ENCODE measurements at places on chromosomes 6 and 20. TPM values are rescaled to one million over a fixed set of nuclear protein-coding genes. Genes with fewer than 3 reads are reported as not detected.
A peak's percentile ranks its signal among the peaks of the same experiment; 100 is the strongest.

Gene TTBK1
- 0.26 TPM for polyA plus RNA-seq

Gene PXMP4
- 9.0 TPM for polyA plus RNA-seq

Gene NFATC2
- 1.6 TPM for polyA plus RNA-seq

DNA sequence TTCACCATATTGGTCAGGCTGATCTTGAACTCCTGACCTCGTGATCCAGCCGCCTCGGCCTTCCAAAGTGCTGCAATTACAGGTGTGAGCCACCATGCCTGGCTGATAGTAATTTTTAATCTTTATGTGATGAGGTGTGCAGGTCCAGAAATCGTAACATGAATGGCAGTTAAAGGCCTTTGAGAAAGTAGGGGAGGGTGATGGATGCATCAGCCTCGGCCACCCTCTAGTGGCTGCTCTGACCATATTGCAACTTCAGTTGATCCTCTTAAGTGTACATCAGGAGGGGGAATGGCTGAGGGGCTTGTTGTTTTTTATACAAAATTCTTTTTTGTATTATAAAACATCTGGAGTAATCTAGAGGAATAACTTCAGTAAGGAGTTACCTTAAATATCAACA, 193.0 kb downstream of the ZFAND3 start:
- no peak for DNase-seq

DNA sequence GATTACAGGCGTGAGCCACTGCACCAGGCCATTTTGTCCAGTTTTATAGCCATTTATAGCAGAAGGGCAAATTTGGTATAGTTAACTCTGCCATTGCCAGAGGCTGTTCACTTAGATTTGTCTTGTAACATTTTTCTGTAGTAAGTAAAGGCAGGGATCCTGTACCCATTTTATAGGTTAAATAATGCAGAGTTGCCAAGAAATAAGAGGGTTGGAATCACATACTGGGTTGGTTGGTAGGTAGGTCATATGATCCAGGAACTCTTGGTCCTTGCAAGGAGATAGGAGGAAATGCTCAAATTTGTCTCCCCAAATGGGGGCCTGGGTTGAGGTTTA, 68.1 kb downstream of the SHLD1 start:
- DNase-seq, result no peak

GRCh38 chr6:87375315-87375714, 30.7 kb downstream of the C6orf163 start:
- DNase-seq, result no peak

- no peak for DNase-seq
Observed at GRCh38 chr6:1862411-1862810, 252.7 kb downstream of the FOXC1 start.

GRCh38 chr20:47876311-47877088, 91.2 kb upstream of the SULF2 start:
- no peak for DNase-seq

GRCh38 chr20:10448270-10449156, 13.4 kb downstream of the SLX4IP start:
- DNase-seq, result no peak

GRCh38 chr20:22698259-22698842, 114.0 kb upstream of the FOXA2 start:
- DNase-seq, result no peak

DNA sequence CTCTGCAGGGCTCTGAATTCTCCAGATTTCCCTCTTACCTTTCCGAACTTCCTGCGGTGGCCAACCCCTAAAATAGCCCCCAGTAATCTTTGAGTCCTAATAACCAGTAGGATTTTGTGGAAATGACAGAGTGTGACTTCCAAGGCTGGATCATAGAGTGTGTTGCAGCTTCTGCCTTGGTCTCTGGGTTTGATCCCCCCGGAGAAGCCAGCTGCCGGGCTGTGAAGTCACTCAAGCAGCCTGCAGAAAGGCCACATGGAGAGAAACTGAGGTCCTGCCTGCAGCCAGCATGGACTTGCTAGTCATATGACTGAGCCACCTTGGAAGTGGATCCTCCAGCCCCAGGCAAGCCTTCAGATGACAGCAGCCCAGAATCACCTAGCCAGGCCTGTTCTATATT, 46.3 kb upstream of the SCRT2 start:
- DNase-seq, result no peak

DNA sequence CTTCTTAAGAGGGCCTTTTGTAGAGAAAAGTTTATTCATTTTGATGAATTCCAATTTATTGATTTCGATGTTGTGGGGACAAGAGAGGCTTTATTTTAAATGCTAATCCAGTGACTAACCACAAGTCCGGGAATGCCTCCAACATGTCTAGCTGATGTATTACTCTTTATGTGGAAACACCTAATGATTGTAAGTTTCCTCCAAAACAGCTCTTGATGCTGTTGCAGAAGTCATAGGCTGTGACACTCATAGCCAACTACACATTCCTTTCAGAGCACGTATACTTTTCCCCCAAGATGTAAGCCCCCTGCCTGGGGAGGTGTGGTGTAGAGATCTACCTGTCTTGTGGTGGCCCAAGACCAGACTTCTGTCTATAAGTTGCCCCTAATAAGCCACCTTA, 61.3 kb upstream of the RNF24 start:
- DNase-seq, result peak; percentile 57

GRCh38 chr6:137247724-137248123, 28.5 kb upstream of the IFNGR1 start:
- DNase-seq, result no peak

DNA sequence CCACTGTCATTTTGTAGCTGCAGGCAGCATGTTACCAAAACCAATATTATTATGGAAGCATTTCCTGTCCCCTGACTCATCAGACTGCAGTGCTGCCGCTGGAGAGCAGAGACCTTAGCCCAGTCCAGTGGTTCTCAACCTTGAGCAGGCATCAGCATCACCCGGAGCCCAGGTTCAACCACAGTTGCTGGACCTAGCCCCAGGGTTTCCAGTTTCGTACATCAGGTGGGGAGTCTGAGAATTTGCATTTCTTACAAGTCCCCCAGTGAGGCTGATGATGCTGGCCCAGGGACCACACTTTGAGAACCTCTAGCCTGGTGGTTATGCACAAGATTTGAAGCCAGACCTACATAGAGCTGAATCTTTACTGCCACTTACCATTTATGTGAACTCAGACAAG, 47.3 kb downstream of the LY86 start:
- no peak for DNase-seq

GRCh38 chr20:41391587-41392001, 25.0 kb upstream of the EMILIN3 start:
- DNase-seq, result no peak
